ENCODE measurements at places on chromosomes 2 and 18.
A peak's percentile ranks its signal among the peaks of the same experiment; 100 is the strongest.

DNA sequence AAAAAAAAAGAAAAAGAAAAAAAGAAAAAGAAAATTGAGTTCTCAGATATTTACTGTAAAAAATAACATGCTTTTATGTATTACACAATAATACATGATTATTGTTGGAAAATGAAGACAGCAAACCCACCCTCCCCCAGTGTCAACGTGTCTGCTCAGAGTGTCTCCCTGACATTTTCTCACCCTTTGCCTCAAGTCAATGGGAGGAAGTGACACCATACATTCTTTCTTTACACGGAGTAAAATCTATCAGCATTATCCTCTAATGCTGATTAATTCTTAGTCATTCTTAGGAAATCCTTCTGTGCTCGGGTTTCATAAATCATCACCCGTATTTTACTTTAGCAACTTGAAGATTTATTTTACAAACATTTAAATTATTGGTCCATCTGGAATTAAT lies 32.0 kb downstream of the CTAGE1 start:
- no peak for DNase-seq

DNA sequence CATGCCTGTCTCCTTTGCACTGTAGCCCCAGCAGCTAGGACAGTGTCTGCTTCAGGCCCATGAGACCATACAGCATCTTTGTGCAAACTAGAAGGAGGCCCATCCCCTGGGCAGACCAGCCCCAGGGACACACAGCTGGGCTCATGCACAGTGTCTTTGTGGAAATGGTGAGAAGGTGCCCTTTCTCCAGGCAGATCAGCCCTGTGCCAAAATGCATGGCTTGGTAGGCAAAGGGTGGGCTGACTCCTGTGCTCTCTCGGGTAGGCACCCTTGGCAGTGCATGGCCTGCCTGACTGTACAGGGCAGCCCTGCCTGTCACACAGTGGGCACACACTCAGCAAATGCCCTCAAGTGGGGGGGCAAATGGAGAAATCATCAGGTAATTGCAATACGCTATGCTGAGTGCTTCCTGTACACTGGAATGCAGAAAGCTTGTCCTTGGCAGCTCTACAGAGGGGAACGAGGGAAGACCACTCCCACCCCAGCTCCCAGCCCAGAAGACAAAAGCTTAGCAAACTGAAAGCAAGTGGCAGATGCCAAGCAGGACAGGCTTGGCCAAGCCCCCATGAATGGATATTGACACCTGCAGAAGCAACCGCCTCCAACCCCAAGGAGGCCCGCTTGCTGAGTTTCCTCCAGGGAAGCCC lies 21.6 kb downstream of the TNS1 start:
- DNase-seq: no peak

DNA sequence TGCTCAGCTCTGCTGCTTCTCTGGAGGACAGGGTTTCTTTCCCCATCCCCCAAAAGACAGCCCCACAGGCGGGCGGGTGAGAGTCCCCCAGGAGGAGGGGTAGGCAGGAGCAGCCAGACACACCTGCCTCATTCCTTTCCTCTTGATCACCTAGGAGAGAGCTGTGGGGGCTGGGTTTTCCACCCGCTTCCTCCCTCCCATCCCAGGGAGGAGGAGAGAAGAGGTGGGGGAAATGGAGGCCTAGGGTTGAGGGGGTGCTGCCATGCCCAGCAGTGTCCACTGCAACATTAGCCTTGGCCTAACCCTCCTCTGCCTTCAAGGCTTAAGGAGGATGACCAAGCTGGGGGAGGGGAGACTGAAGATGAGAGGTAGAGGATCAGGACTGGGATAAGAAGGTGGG lies 14.7 kb downstream of the WNT10A start:
- DNase-seq: no peak

GRCh38 chr18:750456-750855 lies 38.0 kb upstream of the ENOSF1 start:
- no peak for DNase-seq

DNA sequence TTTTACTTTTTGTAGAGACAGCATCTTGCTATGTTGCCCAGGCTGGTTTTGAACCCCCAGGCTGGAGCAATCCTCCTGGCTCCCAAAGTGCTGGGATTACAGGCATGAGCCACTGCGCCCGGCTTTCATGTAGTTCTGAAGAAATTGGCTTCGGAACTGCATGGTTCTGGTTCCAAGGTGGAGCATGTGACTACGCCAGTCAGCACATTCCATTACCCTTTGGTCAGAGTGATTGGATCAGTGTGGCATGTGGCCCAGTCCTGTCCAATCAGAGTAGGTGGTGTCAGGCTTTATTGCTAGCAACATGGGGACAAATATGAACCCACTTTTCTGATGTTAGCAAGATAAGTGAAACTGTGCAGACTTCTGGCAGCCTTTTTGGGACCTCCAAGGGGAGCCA lies 16.3 kb upstream of the ATOH8 start:
- DNase-seq: peak; percentile 43

- DNase-seq: no peak
Measured at GRCh38 chr2:190582019-190582418, 47.5 kb upstream of the NEMP2 start.

- DNase-seq: no peak
Measured at GRCh38 chr18:75132098-75132870, 76.7 kb downstream of the PTGR3 start.

DNA sequence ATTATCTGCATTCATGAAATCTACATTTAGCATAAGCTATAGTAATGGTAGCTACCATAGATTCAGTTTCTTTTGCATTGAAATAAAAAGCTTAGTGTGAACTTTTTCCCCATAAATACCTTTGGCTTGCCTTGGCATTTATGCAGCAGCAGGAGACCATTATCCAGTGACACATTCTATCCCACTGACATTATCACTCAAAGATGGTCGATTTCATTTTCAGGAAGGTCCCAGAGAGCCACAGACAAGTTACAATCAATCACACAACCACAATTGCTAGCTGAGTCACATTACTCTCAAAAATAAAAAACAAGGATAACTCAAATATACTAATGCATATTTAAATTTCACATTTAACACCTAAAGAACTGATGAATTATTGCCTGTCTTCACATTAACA lies 512.7 kb upstream of the CDH2 start:
- DNase-seq: no peak

GRCh38 chr2:187679454-187679853 lies 125.2 kb upstream of the TFPI start:
- no peak for DNase-seq

DNA sequence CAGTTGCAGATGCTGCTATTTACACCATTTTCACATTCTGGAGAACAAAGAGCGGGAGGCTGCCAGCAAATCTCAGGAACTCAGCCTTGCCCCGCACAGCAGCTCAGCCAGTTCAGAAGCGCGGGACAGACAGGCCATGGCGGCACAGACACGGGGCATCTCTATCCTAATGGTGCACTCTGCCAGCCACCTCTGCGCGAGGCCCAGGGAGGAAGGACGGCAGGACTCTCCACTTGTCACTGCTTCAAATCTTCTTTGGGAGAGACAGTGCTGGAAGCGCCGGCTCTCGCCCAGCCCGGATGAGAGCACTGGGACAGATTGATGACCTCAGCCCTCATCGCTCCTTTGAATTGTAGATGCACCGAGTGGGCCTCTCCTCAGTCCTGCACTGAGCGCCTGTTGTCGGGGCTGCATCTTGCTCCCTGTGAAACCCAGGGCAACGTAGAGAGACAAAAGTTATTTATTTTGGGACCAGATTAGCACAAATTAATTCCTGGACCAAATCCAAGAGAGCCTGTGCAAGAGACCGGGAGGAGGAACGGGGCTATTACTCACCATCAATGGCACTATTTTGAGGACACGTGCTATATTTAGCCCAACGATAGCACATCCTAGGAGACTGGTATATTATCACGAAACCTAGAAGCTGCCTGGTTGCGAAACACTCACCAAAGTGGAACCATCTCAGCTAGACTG lies 211.4 kb upstream of the SMIM21 start:
- no peak for DNase-seq

- no peak for DNase-seq
Measured at GRCh38 chr2:217277646-217278398, 418.0 kb upstream of the TNP1 start.

DNA sequence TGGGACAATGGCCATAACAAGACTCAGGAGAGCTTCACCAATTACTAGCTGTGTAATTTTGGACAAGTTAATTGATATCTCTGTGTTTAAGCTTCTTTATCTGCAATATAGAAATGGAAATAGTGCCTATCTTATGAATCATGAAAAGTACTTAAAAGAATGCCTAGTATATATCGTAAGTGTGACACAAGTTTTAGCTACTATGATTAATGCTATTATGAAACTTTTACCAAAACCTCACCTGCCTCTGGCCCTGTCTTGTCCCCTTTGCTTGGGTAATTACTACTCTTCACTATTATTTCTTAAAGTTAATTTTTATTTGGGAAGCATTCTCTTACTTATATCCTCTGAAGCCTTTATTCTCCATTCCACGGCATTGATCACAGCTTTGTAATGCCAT lies 75.0 kb upstream of the NETO1 start:
- DNase-seq: no peak

GRCh38 chr2:235643680-235644511 lies 150.1 kb downstream of the AGAP1 start:
- no peak for DNase-seq

DNA sequence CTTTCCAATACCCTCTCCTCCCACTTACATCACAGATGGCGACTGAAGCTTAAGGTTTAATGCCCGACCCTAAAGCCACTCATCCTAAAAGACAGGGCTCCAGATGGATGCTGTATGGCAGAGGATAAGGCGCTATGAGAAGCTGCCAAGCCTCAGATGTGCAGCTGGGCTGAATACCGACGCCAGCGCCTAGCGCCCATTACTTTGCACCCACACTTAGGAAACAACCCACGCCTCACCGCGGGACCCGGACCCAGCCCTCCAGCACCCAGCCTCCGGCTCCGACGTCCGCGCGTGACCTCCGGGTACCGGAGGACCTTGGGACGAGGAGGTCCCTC lies 335 bp downstream of the TRAK2 start:
- no peak for DNase-seq

DNA sequence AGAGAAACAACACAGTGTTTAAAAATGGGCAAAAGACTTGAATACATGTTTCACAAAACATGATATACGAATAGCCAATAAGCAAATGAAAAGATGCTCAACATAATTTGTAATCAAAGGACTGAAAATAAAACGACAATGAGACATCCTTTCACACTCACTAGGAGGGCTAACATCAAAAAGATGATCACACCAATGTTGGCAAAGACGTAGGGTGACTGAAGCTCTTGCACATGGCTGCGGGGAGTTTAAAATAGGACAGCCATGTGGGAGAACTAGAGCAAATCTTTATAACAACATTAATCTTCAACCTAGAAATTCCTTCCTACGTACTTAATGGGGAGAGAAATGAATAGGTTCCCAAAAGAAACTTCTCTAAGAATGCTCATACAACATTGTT lies 19.2 kb upstream of the SEH1L start:
- DNase-seq: no peak

- no peak for DNase-seq
Measured at GRCh38 chr2:10544252-10544651, 96.1 kb upstream of the ODC1 start.

DNA sequence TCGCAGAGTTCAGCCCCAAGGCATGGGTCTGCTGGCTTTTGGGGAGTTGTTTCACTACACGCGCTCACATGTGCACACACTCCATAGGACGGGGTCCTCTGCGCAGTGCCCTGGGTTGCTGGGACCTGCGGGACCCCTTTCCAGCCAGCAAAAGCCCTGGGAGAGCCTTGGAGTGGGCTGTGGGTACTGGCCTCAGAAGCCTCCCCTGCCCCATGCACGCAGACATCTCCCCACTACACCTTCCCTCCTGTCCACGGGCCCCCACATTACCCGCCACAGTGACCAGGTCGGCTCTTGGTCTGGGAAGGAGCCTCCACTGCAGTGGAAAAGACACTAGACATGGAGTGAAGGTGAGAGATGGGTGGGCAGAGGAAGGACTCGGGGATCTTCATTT lies 48.5 kb downstream of the FAM168B start:
- DNase-seq: no peak

GRCh38 chr18:23877371-23877770 lies 137.2 kb upstream of the TTC39C start:
- no peak for DNase-seq

- no peak for DNase-seq
Measured at GRCh38 chr2:234661175-234661574, 164.3 kb upstream of the ARL4C start.

- DNase-seq: no peak
Measured at GRCh38 chr2:136016836-136017235, 31.4 kb upstream of the DARS1 start.

DNA sequence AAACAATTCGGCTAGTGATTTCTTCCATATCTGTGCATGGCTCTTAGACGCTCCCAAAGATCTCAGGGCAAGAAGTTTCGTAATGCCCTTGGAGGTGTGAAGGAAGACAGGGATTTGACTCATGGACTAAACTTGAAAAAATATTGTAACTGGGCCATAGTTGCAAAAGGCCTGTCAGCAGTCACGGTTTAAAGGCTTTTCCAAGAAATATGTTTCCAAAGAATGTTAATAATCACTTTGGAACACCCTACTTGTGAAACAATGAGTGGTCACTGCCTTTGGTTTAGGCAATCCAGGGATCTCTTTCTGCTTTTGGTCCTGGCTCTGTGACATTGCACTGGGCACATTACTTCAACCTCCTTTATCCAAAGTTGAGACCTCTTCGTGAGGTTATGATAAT lies 102.5 kb upstream of the RASGRP3 start:
- DNase-seq: no peak

- no peak for DNase-seq
Measured at GRCh38 chr18:25282282-25282681, 69.7 kb downstream of the ZNF521 start.

GRCh38 chr2:158006961-158007719 lies 94.5 kb upstream of the UPP2 start:
- DNase-seq: no peak

GRCh38 chr2:15359716-15360531 lies 201.2 kb downstream of the NBAS start:
- no peak for DNase-seq

DNA sequence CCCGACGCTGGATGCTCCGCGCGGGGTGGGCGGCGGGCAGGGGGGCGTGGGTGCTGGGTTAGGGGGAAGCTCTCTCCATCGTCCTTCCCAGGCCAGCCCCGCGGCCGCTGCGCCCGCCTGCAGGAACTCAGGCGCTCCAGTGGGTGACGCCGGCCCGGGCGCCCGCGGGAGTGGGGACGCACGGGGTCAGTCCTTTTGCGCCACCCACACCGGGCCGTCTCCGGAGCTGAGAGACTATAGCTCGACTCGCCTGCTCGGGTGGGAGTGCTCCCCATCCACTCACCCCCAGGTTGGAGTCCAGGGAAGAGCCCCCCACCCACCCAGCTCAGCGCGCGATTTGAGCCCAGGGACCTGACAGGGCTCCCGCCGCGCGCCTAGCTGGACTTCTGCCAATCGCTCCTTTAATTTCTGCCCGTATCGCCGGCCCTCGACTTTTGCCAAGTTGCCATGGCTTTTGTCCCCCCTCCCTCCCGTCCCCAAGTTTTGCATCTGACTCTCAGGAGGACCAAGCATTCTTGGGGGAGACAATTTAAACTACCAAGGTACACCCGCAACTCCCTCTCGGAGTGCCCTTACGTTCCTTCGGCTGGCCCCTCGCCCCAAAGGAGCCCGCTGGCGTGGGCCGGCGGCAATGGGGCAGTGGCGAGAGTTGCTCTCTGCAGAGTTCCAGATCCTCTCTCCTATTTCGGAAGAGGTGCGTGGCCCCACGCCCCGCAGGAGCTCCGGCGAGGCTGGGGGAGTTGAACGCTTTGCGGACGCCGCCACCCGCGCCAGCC lies 205.8 kb upstream of the SMAD2 start:
- no peak for DNase-seq

GRCh38 chr18:62744076-62744968 lies 29.0 kb downstream of the PHLPP1 start:
- DNase-seq: no peak

GRCh38 chr18:26304511-26304910 lies 78.3 kb downstream of the TAF4B start:
- DNase-seq: no peak

Data from ACHN (cell line).